ENCODE measurements at places on chromosomes 2 and 18.

- DNase-seq = no peak
Observed at GRCh38 chr18:45567123-45567522, 48.2 kb upstream of the SLC14A2 start.

DNA sequence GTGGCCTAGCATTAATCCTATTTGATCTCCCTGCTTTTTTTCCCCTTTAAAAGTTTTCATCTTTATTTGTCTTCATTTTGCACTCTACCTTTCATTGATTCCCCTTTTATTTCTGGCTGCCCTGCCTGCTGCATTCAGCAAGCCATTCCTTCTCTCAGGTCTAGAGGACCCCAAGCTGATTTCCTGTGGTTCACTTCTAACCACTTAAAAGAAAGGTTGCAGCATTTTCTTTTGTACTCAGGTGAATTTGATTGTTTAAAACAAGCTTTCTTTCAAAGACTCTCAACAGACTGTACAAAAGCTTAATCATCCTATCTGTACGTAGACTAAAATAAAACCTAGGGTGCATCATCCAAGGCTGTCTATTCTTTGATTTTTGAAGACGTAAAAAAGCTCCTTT lies 160.3 kb downstream of the CSRNP3 start:
- no peak for DNase-seq

GRCh38 chr2:149561309-149561926 lies 26.2 kb downstream of the MMADHC start:
- DNase-seq = no peak

- DNase-seq = no peak
Observed at GRCh38 chr2:30666266-30666874, 140.9 kb downstream of the CAPN13 start.

GRCh38 chr2:33616873-33617272 lies 17.8 kb upstream of the FAM98A start:
- no peak for DNase-seq

DNA sequence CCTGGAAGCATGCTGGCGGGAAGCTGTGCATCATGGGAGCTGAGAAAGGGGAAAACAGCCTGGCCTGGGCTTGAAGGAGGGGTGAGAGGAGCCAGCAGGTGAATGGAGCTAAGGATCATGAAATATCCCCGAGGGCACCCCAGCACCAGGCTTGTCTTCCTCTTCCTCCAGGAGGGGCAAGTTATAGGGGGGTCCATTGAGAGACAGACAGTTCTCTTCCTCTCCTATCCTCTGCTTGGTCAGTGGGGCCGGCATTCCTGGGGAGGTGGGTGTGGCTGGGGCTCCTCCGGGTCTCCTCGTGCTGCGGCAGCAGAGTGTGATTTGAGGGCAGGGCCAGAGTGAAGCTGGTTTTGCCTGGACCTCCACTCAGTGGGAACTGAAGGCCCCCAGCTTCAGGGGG lies 78.9 kb downstream of the LIPG start:
- DNase-seq = no peak

DNA sequence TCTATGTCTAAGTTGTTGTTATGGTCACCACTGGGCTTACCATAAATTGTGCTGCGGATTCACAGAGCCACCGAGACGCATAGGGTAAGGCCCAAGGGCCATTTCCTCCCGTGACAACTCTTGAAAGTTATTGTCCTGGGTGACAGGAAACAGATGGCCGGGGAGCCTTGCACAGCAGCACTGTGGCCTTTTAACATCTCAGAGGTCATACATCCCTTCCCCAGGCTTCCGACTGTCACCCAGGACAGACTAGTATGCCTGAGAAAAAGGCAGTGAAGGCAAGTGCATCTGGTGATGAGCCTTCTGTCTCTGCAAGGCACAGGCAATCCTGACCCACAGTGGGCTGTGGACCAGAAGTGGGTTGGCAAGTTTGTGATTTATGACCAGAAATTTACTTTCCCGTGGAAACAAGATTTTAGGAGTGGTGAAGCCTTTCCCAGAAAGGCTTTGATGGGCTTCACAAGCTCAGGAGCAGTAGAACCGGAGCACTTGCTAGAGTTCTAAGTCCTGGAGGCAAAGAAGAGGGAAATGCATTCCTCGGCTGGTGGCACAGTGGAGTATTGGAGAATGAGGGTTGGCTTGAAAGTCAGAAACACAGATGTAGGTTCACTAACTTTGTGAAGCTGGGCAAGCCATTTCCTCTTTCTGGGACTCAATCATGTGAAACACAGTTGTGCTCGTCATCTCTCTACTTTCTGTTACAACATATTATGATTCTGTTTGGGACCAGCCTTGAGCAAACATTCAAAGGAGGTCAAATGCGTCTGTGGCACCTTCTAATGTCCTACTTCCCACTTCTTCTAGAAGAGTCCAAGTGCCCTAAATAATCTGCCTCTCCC lies 2.0 kb upstream of the CAPN14 start:
- DNase-seq = no peak

DNA sequence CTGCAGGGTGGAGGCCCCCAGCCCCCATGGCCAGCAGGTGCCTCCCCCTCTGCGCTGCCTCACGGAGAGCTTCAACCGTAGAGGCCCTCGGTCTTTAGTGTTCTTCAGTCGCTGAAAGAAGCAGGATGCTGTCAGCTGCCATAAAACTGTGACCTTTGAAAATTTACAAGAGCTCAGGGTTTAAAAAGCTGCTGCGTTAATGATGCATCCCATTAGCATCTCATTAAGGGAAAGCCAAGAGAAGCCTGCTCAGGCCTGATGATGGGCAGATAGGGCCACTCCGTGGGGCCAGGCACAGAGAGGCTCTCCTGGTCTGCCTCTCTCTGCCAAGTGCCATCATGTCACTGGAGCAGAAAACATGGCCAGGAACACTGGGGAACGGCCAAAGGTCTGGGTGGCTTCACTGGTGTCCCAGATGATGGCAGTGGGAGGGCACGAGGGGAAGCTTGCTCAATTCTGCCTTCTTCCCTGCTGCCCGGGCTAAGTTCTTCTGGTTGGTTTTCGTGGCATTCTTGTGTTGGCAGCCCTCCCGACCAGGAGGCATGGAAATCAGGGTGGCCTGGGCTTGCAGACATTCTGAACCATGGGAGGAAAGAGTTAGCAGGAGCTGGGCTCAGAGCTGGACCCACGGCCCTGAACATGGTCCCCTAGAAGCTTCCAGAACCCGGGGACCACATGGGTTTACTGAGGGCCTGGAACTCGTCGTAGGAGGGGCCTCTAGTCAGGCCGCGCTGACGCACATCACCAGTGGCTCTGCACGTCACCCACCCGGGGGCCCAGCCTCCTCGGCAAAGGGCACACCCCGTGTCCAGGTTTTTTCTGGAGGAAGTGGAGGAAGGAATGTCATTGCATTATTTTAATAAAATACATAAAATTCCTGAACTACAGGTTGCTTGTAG lies 250.7 kb downstream of the KLHL29 start:
- DNase-seq = no peak

DNA sequence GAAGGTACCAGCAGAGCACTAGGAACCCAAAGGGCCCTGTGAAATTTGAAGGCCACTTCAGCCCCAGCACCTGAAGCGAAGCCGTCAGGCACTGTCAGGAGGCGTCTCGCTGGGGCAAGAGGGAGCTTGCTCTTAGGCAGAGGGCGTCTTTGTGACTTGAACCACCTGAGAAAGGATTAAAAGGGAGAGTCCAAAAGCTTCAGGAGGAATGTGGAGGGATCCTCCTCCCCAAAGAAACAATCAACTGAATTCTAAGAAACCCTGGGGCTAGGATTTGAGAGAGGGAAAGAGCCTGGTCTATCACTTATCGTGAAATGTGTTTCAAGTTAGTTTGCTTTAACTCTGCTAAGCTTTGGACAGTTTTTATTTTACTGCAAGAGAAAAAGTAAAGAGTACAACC lies 324.9 kb upstream of the SOX11 start:
- no peak for DNase-seq

- no peak for DNase-seq
Observed at GRCh38 chr2:26853751-26854150, 5.8 kb downstream of the DPYSL5 start.

GRCh38 chr2:172420216-172420615 lies 7.2 kb upstream of the ITGA6 start:
- DNase-seq = no peak

- DNase-seq = no peak
Observed at GRCh38 chr2:241901018-241901380, 31.5 kb downstream of the RTP5 start.

- DNase-seq = no peak
Observed at GRCh38 chr2:226142463-226142862, 657.2 kb downstream of the IRS1 start.

DNA sequence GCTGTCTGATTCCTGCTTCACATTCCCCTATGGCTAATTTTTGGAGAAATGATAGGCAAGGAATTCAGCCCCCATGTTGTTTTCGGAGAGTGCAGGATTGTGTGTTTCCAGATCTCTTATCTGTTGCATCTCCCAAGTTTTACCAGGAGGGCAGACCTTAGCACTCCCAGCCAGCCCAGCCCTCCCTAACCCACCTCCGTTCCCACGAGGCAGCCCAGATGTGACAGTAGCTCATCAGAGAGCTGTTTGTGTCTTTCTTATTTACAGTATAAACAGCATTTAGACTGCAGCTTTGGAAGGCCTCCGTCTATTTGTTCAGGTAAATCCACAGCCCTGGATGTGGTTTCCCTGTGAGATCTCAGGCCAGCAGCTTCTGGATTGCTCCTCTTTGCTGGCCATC lies 91.6 kb downstream of the THNSL2 start:
- DNase-seq = no peak

- no peak for DNase-seq
Observed at GRCh38 chr2:240589850-240590525, 3.5 kb downstream of the CAPN10 start.

DNA sequence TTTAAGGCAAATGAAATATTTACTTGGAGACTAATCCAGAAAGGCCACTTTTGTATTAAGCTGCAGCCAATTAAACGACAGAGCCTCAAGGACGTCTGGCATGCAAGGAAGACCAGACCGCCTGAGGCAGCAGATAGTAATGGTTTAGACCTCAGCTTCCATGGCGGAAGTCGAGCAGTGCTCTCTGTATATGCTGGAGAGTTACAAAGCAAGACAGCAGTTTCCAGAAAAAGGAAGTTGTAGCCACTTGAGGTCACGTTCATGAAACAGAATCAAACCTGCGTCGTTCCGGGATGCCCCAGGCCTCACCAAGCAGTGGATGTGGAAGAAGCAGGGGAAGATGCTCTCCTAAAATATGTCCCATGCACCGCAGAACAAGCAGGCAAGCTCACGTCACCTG lies 142.0 kb downstream of the PTGR3 start:
- no peak for DNase-seq

- no peak for DNase-seq
Observed at GRCh38 chr2:133292259-133292658, 276.0 kb downstream of the NCKAP5 start.

GRCh38 chr2:233764761-233765160 lies 4.7 kb downstream of the UGT1A1 start:
- no peak for DNase-seq

- no peak for DNase-seq
Observed at GRCh38 chr2:216316743-216317142, 55.5 kb downstream of the MARCHF4 start.

GRCh38 chr18:62118328-62118727 lies 68.5 kb downstream of the PIGN start:
- no peak for DNase-seq

- no peak for DNase-seq
Observed at GRCh38 chr2:220005362-220005761, 377.9 kb downstream of the SLC4A3 start.

DNA sequence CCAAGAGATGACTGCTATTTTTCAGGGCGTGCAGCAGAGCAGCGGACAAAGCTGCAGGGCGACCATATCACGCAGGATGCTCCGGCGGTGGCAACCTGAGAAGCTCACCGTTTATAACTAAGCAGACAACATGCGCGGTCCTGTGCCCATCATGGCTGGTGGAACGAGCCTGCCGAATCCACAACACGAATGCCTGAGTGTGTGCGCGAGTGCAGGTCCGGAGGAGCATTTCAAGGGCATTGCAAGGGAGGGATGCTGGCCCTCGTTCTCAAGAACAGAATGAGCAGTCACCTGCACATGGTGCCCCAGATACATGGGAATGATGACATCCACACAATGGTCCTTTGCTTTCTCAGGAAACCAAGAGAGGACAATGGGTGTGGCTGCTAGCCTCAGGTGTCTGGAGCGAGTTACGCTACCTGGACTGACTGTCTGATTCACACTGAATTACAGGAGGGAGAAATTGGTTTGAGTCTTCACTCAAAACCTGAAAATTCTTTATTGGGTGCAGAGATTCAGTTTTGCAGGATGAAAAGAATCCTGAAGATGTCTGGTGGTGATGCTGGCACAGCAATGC lies 39.8 kb downstream of the TBC1D8 start:
- DNase-seq = no peak

- no peak for DNase-seq
Observed at GRCh38 chr18:79524181-79525078, 128.7 kb downstream of the NFATC1 start.

DNA sequence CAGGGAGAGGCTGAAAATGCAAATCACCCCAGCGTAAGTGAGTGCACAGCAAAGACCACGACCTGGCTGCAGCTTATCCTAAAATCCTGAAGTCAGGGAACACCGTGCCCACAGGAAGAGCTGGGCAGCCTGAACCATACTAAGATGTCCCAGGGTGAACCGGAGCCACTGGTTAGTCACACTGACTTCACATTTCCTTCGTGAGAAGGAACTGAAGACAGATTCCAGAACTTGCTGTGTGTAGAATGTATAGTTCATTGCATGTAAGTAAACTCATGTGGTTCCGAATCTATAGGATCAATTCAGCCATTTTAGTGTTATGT lies 84.6 kb upstream of the NDUFV2 start:
- no peak for DNase-seq

- no peak for DNase-seq
Observed at GRCh38 chr2:151153601-151154000, 108.1 kb downstream of the RBM43 start.

GRCh38 chr18:46378126-46378863 lies 274.1 kb downstream of the HAUS1 start:
- DNase-seq = no peak

DNA sequence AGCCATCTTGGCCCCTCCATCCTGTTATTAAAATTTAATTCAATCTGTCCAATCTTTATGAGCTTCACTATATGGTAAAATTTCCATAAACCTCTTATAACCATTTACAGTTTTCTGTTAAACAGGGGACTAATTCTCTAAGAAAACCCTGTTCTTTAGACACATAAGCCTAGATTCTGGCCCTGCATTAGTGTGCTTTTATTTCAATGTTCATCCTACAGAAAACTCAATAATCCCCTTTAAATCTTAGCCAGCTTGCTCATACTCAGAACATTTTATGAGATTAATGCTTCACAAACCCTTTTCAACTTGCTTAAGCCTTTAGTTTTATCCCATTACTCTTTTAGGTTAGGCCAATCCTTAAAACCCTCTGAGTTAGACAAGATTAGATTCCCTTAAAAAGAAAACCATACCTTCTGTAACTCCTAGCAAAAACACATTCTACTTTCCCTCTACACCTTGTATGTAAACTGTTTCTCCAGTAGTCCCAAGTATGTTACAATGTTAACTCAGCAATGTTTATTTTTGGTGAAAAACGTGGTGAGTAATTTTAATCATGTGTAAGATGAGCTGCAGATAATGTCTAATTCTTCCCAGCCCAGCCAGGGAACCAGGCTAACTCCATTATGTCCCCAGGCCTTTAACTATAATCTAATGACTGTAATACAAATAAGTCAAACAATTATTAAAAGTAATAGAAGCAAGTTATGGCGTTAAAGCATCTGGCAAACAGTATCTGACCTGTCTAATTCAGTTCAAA lies 1953.4 kb upstream of the LRRTM1 start:
- DNase-seq = no peak

- no peak for DNase-seq
Observed at GRCh38 chr2:44549099-44549471, 187.3 kb downstream of the CAMKMT start.

GRCh38 chr2:128783896-128784295 lies 465.2 kb upstream of the HS6ST1 start:
- DNase-seq = no peak

GRCh38 chr2:102514061-102514785 lies 41.2 kb downstream of the SLC9A4 start:
- no peak for DNase-seq

Data from stimulated activated CD4-positive, alpha-beta T cell treated with anti-CD3 and anti-CD28 coated beads, TNF-alpha, amount 100 ng/mL, for 1 hour (primary cell).